ENCODE measurements at places on chromosomes 11 and 22.

DNA sequence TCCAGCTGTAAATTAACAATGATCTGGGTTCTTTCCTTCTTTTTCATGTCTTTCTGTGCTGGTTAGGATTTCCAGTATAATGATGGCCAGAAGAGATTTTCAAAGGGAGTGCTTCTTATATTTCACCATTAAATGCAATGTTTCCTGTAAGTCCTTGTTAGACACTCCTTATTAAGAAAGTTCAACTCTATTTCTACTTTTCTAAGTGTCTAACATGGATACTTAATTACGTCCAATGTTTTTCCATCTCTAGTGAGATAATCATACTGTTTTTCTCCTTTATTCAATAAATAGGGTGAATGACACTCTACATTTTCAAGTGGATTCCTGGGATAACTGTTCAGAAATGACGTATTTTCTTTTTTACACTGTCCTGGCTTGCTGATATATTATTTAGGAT, 49.8 kb downstream of the CDON start:
- no peak overlapping the region for H3K4me3 ChIP-seq
- H3K36me3 ChIP-seq, result peaks cover 30% of the 10 kb centered on the region
- DNase-seq, result no peak
- H3K4me1 ChIP-seq, result peaks cover 11% of the 10 kb centered on the region

DNA sequence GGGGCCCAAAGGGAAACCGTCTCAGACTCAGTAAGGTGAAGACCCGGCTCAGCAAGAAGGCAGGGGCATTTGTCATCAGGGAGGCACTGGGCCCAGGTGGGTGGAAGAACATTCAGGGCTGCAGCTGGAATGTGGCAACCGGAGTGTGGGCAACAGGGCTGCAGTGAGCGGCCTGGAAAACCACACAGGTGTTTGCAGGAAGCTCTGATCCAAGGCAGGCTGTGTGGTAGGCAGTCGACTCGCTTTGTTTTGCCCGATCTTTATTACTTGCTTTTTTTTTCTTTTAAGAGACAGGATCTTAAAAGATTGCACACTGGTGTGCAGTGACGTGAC, 82.8 kb downstream of the DGCR2 start:
- no peak overlapping the region for H3K4me3 ChIP-seq
- no peak overlapping the region for H3K27ac ChIP-seq
- H3K4me1 ChIP-seq, result no peaks in the 10 kb centered on the region
- peaks cover 13% of the 10 kb centered on the region for H3K36me3 ChIP-seq
- H3K27me3 ChIP-seq, result no peaks in the 10 kb centered on the region
- DNase-seq, result no peak

- no peak for DNase-seq
- H3K27ac ChIP-seq, result no peak overlapping the region
- peaks cover 12% of the 10 kb centered on the region for H3K27me3 ChIP-seq
- no peaks in the 10 kb centered on the region for H3K36me3 ChIP-seq
- H3K4me1 ChIP-seq, result peaks cover 3% of the 10 kb centered on the region
- H3K4me3 ChIP-seq, result no peak overlapping the region
Measured at GRCh38 chr11:70606248-70606950, 208.1 kb downstream of the CTTN start.

GRCh38 chr22:44575381-44576268, 77.6 kb upstream of the RTL6 start:
- no peak overlapping the region for H3K27ac ChIP-seq
- no peak for DNase-seq
- H3K27me3 ChIP-seq, result peaks cover 97% of the 10 kb centered on the region
- peaks cover 15% of the 10 kb centered on the region for H3K4me1 ChIP-seq

DNA sequence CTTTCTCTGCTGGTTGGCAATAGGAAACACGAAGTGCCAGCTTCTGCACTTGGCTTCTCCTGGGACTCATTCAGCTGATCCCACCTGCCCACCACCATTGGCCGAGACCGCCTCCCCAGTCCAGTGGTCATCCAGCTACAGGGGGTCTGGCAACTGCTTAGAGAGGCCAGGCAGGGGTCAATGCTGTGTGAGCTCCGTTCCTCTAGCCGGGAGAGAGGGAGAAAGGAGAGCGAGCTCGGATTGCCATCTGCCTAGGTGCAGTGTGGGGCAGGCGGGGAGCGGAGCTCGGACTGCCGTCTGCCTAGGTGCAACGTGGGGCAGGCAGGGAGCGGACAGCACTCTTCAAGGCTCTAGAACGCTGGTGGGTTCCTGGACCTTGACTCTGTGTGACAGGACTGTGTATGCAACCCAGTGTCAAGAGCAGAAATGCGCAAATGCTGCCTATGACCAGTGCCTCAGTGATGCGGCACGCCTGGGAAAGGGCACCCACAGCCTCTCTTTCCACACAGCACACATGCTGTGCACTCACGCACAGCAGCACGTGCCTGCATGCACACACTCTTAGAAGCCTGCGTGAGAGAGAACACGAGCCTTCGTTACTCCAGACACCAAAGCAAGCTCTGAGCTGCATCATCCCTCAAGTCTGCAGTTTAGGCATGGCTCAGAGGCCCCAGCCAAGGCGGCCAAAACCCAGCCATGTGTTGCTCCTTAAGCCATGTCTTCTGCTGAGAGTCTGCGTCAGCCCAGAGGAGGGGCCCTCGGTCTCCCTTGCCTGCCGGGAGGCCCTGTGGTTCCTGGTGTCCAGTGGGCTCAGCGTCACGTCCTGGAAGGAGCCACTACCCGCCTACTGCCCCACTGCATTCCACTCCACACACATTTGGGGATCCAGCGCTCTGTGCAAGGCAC, 26.8 kb upstream of the JAM3 start:
- H3K4me1 ChIP-seq, result peaks cover 40% of the 10 kb centered on the region
- DNase-seq, result no peak
- no peak overlapping the region for H3K4me3 ChIP-seq
- no peaks in the 10 kb centered on the region for H3K36me3 ChIP-seq
- H3K27me3 ChIP-seq, result peaks cover 13% of the 10 kb centered on the region
- peak overlapping the region; percentile 87 for H3K27ac ChIP-seq

DNA sequence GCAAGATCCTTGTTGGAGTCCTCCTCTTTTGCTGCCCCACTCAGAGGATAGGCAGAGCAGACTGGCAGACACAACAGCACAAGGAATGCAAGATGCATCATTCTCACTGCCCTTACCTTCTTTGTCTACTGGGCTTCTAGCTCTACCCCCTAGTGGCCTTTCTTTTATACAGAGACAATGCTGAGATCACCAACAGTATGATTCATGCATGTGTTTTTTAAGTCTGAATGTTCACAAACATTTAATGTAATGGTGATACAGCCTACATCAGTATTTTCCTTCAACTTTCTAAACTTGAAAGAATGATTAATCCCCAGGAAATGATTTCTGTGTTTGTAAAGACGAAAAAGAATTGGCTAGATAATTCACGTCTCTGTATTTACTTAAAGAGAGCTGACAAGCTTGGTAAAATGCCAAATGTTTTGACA, at the start of gene MMP10:
MMP10 (minus strand) TSS at position 138 of the 428 bp plus-strand sequence; CDS start at position 101, 37 bp downstream.
- DNase-seq, result no peak
- no peak within 1 kb of the TSS for H3K27ac ChIP-seq
- no peak within 1 kb of the TSS for H3K4me3 ChIP-seq
- H3K27me3 ChIP-seq, result no peaks in the 10 kb centered on the region
- no peaks in the 10 kb centered on the region for H3K36me3 ChIP-seq

GRCh38 chr11:133228471-133229329, 303.6 kb downstream of the OPCML start:
- DNase-seq, result peak; percentile 43
- no peak overlapping the region for H3K27ac ChIP-seq
- H3K27me3 ChIP-seq, result peaks cover 60% of the 10 kb centered on the region
- no peaks in the 10 kb centered on the region for H3K36me3 ChIP-seq

DNA sequence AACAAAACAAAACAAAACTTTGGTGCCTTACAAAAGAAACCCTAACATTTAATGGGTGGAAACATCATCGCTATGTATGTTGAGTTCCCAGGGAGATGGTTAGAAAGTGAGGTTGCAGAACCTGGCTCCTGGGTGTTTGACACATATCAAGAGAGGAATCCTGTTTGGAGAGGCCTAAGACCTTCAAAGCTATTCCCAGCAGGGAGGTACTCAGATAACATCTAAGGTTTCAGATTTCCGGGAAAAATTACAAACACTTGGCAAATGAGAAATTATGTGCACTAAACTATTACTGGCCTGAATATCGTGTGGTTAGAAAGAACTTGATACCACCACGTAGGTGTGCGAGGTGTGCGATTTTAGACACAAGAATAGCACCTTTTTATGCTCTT, 18.5 kb downstream of the TRIM5 start:
- peaks cover 17% of the 10 kb centered on the region for H3K4me1 ChIP-seq
- H3K27me3 ChIP-seq, result no peaks in the 10 kb centered on the region
- no peak for DNase-seq
- peaks cover 58% of the 10 kb centered on the region for H3K36me3 ChIP-seq
- peak overlapping the region; percentile 40 for H3K27ac ChIP-seq
- no peak overlapping the region for H3K4me3 ChIP-seq

- DNase-seq, result no peak
- H3K27ac ChIP-seq, result no peak overlapping the region
- H3K4me1 ChIP-seq, result no peaks in the 10 kb centered on the region
- H3K27me3 ChIP-seq, result no peaks in the 10 kb centered on the region
- no peaks in the 10 kb centered on the region for H3K36me3 ChIP-seq
- no peak overlapping the region for H3K4me3 ChIP-seq
Measured at GRCh38 chr11:34487430-34487829, 26.2 kb downstream of the ELF5 start.

- DNase-seq, result no peak
- peaks cover 45% of the 10 kb centered on the region for H3K27me3 ChIP-seq
- no peaks in the 10 kb centered on the region for H3K4me1 ChIP-seq
- peak overlapping the region; percentile 69 for H3K4me3 ChIP-seq
- no peaks in the 10 kb centered on the region for H3K36me3 ChIP-seq
Measured at GRCh38 chr22:44668190-44668885, 33.7 kb upstream of the PRR5 start.

- H3K27me3 ChIP-seq, result peaks cover 66% of the 10 kb centered on the region
- H3K27ac ChIP-seq, result no peak overlapping the region
- H3K4me3 ChIP-seq, result no peak overlapping the region
- H3K4me1 ChIP-seq, result no peaks in the 10 kb centered on the region
Measured at GRCh38 chr11:133191931-133192330, 340.4 kb downstream of the OPCML start.

DNA sequence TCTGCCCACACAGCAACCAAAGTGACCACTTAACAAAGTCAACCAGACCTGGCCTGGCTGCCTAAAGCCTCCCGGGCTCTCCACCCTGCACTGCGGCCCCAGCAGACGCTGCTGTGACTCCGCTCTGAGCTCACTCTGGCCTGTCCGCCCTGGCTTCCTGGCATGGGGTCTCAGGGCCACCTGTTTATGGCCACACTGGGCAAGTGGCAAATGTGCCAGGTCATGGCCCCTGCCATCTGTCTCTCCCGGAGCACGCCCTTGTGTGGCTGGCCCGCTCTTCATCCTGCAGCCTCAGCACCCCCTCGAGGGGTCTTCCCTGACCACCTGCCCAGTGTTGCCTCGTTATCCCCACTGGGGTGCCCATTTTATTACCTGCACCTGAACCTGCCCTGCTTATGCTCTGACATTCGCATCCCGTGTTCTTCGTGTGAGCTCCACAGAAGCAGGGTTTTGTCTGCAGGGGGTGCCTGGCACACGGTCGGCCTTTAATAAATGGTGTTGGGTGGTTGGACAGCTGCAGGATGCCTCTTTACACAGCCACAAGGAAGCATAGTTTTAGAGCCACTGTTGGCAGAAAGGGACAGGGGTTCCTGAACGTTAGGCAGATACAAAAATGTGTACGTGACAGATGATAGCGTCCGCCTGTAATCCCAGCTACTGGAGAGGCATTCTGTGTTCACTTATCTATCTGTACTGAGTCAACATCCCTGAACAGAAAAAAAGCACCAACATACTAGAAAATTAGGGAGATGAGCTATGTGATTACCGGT, 785.6 kb downstream of the TBC1D22A start:
- H3K27ac ChIP-seq, result no peak overlapping the region
- H3K27me3 ChIP-seq, result no peaks in the 10 kb centered on the region
- no peak for DNase-seq
- no peak overlapping the region for H3K4me3 ChIP-seq

GRCh38 chr11:9571071-9571762, 2.3 kb upstream of the WEE1 start:
- peaks cover 48% of the 10 kb centered on the region for H3K4me1 ChIP-seq
- peak overlapping the region; percentile 74 for H3K4me3 ChIP-seq
- no peak for DNase-seq
- H3K27ac ChIP-seq, result peak overlapping the region; percentile 99
- no peaks in the 10 kb centered on the region for H3K27me3 ChIP-seq

- no peak overlapping the region for H3K4me3 ChIP-seq
- peaks cover 10% of the 10 kb centered on the region for H3K27me3 ChIP-seq
- H3K36me3 ChIP-seq, result no peaks in the 10 kb centered on the region
- peaks cover 15% of the 10 kb centered on the region for H3K4me1 ChIP-seq
- no peak for DNase-seq
Measured at GRCh38 chr11:119749006-119749565, 20.1 kb upstream of the NECTIN1 start.

DNA sequence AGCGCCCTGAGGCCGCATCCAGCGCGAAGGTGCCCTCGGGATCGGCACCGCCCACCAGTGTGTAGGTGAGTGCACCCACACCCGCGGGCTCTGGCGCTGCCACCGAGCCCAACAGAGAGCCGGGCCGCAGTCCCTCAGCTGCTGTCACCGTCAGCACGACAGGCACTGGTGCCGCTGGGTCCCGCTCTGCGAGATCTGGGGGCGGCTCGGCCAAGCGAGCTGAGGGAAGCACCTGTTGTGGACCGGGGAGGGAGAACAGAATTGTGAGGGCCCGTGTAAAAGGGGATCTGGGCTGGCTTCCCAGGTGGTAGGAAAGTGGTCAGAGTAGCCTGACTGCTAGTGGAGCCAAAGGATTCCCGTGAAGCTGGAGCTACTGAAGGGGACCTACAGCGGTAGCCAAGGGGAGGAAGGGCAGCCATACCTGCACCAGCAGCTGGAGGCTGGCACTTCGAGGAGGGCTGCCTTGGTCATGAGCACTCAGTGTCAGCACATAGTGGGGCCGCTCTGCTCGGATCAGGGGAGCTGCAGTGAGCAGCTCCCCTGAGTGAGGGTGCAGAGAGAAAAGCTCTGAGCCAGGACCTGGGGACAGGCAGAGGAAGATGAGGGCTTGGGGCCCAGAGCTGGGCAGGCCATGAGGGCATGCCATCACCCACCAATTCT, 11.5 kb upstream of the TPP1 start:
- peaks cover 39% of the 10 kb centered on the region for H3K36me3 ChIP-seq
- H3K27me3 ChIP-seq, result peaks cover 36% of the 10 kb centered on the region
- H3K27ac ChIP-seq, result no peak overlapping the region
- no peaks in the 10 kb centered on the region for H3K4me1 ChIP-seq

GRCh38 chr11:34548278-34548677, 34.7 kb upstream of the ELF5 start:
- H3K36me3 ChIP-seq, result no peaks in the 10 kb centered on the region
- peaks cover 22% of the 10 kb centered on the region for H3K27me3 ChIP-seq
- no peak for DNase-seq
- H3K4me3 ChIP-seq, result no peak overlapping the region
- no peak overlapping the region for H3K27ac ChIP-seq

GRCh38 chr22:35198738-35199137, 58.6 kb upstream of the HMGXB4 start:
- H3K36me3 ChIP-seq, result no peaks in the 10 kb centered on the region
- no peak overlapping the region for H3K27ac ChIP-seq
- H3K4me1 ChIP-seq, result no peaks in the 10 kb centered on the region
- peaks cover 29% of the 10 kb centered on the region for H3K27me3 ChIP-seq
- no peak for DNase-seq

- H3K4me1 ChIP-seq, result peaks cover 10% of the 10 kb centered on the region
- no peaks in the 10 kb centered on the region for H3K36me3 ChIP-seq
- DNase-seq, result no peak
- H3K27me3 ChIP-seq, result peaks cover 20% of the 10 kb centered on the region
- H3K4me3 ChIP-seq, result peak overlapping the region; percentile 5
Measured at GRCh38 chr11:128835741-128836430, 31.2 kb downstream of the KCNJ1 start.

GRCh38 chr11:121869478-121869877, 246.5 kb downstream of the BLID start:
- H3K4me1 ChIP-seq, result peaks cover 12% of the 10 kb centered on the region
- no peak overlapping the region for H3K27ac ChIP-seq
- no peak for DNase-seq
- H3K4me3 ChIP-seq, result no peak overlapping the region

All from mesothelial cell of epicardium (in vitro differentiated cells).